ENCODE measurements at places on chromosomes 7 and 10.
A peak's percentile ranks its signal among the peaks of the same experiment; 100 is the strongest.

DNA sequence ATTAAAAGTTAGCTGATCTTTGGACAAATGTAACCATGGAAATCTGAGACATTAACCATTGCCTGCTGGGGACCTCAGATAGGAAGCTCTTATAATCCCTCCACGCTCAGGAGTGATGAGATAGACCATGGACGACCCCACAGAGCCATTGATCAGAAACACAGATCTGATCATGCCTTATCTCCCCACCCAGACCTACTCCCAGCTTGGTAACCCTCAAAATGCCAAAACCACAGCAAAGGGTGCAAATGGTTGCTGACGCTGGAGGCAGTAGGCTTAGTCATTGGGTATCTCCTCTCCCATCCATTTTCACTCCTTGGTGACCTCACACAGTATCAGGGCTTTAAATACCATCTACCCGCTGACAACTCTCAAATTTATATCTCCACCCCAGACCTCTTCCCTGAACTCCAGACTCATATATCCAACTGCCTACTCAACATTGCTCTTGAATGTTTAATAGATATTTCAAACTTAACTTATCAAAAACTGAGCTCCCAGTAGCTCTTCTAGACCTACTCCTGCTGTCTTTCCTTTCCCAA lies 60.8 kb downstream of the CRTAC1 start:
- peak; percentile 15 for DNase-seq

DNA sequence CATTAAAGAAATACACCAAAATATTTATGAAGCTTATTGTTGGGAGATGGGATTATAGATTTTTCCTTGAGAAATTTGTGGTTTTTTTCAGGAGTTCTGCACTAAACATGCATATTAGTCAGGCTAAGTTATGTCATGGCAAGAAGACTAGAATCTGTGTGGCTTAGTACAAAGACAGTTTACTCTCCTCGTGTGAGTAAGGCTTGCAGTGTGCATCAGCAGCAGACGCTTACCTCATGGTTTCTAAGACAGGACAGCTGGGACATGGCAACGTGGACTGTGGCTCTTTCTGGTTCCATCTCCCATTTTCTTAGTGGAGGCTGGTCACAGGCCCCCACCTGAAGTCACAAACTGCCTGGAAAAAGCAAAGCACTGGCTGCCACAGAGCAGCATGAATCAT lies 429.6 kb upstream of the VSTM2A start:
- DNase-seq = no peak

DNA sequence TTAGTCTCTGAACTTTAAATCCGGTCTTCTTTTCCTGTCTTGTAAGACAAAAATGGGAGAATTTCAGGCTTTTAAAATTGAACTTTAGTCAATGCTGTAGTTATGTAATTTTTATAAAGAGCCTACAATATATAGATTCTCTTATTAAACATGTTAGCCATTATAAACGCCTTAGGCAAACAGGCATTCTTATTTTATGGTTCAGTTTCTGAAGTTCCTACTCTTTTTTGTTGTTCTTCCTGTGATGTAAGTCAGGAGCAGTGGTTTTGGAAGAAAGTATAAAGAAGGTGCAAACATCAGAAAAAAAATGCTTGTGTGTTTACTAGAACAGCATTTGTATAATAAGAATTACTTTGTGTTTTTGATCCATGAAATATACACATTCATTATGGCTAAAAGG lies 41.6 kb downstream of the BICC1 start:
- DNase-seq = no peak

- DNase-seq = no peak
Measured at GRCh38 chr10:93464776-93465388, 17.3 kb downstream of the MYOF start.

- DNase-seq = no peak
Measured at GRCh38 chr7:117605712-117606111, 125.9 kb downstream of the CFTR start.

- no peak for DNase-seq
Measured at GRCh38 chr10:48600645-48601505, 4.0 kb downstream of the ARHGAP22 start.

GRCh38 chr10:84156768-84157167 lies 16.8 kb upstream of the GPR15LG start:
- peak; percentile 59 for DNase-seq

DNA sequence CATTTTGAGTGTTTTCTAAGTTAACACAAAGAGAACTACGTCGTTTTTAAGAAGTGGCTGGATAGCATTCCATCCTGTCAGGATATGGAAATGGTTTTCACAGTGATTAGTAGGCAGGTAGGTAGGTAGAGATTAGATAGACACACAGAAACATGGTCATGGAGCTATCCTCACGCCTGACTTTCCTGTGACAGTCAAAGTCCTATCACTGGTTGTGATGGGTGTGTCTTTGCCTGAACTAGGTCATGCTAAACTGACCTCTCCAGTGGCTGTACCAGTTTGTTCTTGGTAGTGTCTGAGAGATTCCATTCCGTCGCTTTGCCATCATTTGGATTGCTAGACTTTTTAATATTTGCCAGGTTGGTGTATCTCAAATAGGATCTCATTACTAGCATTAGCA lies 28.2 kb downstream of the FKBP6 start:
- DNase-seq = no peak

DNA sequence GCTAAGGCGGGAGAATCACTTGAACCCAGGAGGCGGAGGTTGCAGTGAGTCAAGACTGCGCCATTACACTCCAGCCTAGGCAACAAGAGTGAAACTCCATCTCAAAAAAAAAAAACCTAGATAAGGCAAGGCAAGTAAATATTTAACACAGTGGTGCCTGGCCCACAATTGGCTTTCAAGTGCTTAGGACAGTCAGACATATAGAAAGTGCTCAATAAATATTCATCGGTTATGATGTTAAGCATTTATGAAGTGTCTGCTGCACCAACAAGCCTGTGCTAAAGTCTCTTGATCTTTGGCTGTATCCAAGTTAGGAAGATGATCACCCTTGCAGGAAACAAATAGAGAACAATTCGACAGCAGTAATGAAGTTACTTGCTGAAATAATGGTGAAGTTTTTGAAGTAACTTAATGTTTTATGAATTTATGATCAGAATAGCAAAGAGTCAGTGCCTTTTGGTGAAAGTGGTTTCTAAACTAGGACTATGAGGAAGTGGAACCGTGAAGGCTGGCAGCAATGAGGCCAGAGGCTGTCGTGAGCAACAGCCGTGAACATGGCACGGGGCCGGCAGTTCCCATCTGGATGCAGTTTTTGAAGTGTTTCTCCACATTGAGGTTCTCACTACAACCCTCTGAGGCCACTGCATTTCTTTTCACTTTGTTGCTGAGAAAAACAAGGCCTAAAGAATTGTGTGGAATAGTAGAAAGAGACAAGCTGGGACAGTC lies 48.1 kb upstream of the GATA3 start:
- no peak for DNase-seq

DNA sequence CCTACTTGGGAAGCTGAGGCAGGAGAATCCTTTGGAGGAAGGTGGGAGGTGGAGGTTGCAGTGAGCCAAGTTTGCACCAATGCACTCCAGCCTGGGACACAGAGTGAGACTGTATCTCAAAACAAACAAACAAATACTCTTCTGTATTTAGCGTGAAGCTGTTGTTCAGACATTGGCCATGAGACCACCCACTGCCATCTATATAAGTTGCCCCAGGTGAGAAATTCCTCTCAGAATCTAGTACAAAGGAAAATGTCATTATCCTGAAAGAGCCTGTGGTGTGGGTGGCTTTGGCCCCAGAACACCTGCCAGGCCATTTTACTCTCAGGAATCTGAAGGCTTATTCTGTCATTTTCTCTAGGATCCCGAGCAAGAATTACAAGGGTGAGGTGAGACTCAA lies 4.0 kb upstream of the FRMD4A start:
- no peak for DNase-seq

GRCh38 chr7:44748948-44749731 lies 493 bp downstream of the ZMIZ2 start:
- DNase-seq = peak; percentile 60

- DNase-seq = no peak
Measured at GRCh38 chr10:34771106-34771505, 44.0 kb downstream of the PARD3 start.

- no peak for DNase-seq
Measured at GRCh38 chr10:108454224-108454623, 1289.7 kb upstream of the SORCS1 start.

DNA sequence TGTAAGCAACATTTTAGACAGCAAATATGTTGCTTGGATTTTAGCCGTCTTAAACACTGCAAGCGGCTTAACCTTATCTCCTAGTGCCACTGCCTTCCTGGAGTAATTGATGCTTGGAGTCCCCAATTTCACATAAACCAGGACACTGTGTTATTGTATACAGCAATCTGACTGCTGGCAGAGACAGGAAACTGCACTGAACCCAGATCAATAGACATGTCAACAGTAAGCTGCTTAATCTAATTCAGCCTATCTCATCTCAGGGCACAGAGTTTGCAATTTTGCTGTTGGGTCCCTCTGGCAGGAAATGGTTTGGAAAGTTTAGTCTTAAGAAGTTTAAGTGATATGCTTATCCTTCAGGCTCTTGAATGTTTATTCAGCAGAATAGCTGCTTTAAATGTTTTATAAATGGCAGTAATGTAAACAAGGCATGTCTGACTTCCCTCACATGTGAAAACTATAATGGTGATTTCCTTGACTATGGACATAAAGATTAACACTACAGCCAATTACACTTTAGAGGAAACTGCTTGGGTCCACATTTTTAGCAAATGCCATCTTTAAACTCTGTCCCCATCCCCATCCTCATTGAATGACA lies 598.6 kb downstream of the PARD3 start:
- DNase-seq = no peak

GRCh38 chr7:108009873-108010272 lies 6.9 kb upstream of the LAMB1 start:
- no peak for DNase-seq

GRCh38 chr10:114897593-114897992 lies 40.4 kb upstream of the TRUB1 start:
- no peak for DNase-seq

DNA sequence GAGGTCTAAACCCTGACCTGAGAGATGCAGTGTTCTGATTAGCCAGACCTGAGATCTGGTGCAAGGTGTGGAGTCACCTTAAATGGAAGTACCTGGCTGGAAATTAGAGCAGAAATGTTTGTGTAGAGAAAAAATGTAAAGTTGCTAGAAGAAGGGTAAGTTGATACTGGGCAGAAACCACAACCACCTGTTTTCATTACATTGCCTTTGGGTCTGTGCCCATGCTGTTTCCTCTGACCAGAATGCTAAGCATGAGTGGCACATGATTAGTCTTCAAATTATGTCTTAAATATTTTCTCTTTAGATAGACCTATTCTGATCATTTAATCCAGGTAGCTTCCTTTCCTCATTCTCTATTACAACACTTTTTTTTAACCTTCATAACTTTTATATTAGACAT lies 69.0 kb downstream of the CASD1 start:
- no peak for DNase-seq

GRCh38 chr10:46787321-46787615 lies 124.0 kb upstream of the PTPN20 start:
- peak; percentile 63 for DNase-seq

DNA sequence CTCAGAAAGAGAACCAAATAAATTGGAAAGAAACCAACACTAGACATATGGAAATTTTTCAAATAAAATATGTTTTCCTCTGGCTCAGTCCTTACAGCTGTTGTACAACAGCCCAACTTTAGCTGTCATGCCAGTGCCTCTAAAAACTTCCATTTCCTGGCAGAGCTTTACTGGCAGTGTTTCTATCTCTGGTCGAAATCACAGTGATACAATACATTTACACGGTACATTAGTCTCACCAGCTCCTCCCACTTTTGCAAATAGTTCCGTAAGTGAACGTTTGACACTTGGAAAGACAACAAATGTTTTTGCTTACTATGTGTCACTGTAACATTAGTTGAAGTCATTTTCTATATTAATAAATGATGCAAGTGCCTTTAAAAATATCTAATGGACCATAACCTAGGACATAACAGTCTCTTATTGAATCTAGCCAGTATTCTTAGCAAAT lies 29.8 kb downstream of the BCAP29 start:
- DNase-seq = no peak

DNA sequence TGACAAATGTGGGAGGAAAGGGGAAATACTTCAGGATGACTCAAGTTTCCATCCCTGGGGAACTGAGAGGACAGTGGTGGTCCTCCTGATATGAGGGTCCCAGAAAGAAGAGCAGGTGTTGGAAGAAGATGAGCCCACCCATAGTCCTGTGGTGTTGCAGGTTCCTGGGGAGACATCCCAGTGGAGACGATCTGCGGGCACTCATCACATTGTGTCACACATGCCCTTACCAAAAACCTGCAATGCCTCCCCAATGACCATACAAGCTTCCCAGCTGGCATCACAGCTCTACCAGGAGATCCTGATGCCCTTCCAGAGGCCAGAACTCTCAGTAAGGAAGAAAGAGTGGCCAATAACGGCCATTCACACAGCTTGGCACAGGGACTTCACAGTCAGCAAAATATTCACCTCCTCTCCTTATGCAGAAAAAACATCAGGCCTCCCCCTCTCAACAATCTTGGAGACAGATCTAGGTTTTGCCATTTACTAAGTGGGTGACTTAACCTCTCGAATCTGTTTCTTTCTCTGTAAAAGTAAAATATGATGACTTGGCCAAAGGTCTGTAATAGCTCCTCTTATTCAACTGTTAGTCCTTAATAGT lies 9.0 kb downstream of the PUS7 start:
- no peak for DNase-seq

- no peak for DNase-seq
Measured at GRCh38 chr10:34081347-34081743, 733.8 kb downstream of the PARD3 start.

GRCh38 chr10:422241-422640 lies 267.2 kb downstream of the DIP2C start:
- no peak for DNase-seq

GRCh38 chr10:124231168-124232155 lies 138.1 kb upstream of the CHST15 start:
- peak; percentile 73 for DNase-seq

GRCh38 chr10:15106352-15107013 lies 9.3 kb downstream of the RPP38 start:
- DNase-seq = peak; percentile 70

- DNase-seq = no peak
Measured at GRCh38 chr10:314871-315270, 179.6 kb downstream of the ZMYND11 start.

GRCh38 chr10:49367600-49367999 lies 28.3 kb downstream of the DRGX start:
- DNase-seq = no peak

GRCh38 chr10:96387161-96387560 lies 28.4 kb upstream of the OPALIN start:
- no peak for DNase-seq

GRCh38 chr10:6877336-6877721 lies 297.3 kb upstream of the PRKCQ start:
- DNase-seq = no peak

DNA sequence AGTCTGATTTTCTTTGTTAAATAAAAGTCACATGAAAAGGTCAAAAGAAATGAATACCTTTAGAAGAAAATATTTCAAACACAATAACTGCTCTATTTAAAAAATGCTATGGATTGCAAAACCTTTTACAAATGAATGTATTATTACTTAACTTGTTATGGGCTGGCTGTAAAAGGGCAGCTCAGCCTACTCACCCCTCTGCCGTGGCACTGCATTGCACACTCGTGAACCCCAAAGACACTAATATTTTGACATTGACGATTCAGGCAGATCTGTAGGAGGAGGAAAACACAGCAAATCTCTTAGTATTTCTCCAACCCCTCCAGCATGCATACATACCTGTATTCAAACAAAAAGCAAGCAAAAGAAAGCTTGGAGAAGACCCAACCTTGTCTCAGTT lies 149.5 kb downstream of the FANK1 start:
- DNase-seq = no peak

Measured in erythroblast (primary cell).